ENCODE measurements at places on chromosomes 12 and 14.

- no peak for DNase-seq
Observed at GRCh38 chr14:101353422-101353821, 207.9 kb upstream of the DIO3 start.

DNA sequence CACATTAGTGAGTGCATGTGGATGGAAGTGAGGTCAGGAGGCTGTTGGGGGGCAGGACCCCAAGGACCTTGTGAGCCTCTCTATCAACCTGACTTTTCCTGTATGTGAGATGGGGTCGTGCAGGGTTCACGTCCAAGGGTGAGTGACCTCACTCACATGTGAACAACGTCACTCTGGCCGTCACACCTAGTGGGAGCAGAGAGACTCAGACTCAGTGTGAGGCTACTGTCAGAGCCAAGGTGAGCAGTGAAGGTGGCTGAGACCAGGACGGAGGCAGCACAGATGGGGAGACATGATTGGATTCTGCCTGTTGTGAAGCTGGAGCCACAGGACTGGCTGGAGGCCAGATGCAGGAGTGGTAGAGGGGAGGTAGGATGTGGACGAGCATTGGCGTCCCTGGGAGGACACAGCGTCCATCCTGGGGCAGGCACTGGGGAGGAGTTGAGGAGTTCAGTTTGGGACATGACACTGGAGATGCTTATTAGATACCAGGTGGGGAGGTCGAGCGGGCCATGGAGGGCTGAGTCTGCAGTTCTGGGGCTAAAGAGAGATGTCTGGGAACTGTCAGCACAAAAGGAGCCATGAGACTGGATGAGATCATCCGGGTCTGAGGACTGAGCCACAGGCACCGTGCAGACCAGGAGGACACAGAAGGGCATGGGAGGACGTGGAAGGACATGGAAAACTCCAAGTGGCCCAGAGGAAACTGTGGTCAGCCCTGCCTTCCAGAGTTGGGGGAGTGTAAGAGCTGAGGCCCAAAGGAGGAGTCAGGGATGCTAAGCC, 92.8 kb downstream of the LGMN start:
- DNase-seq, result no peak

GRCh38 chr12:51960488-51960887, 9.0 kb downstream of the ACVR1B start:
- DNase-seq, result no peak

DNA sequence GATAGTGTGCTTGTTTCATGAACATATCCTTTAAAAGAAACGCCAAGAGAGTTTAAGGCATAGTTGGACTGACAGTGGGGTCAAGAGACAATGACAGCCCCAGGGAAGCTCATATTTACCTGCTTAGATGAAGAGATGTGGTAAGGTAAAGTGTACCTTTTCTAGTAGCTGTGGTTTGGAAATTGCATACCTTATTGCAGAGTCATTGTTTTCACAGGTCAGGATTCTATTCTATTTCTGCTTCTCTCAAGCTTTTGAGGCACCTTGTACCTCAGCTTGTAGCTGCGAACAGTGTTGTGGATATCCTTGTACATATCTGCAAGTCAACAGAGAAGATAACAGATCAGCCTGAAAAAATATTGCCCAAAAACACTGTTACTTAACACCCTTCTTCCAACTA, 47.7 kb downstream of the ATP6V1D start:
- DNase-seq, result no peak

GRCh38 chr12:53096089-53096741, 1.3 kb upstream of the IGFBP6 start:
- no peak for DNase-seq

GRCh38 chr12:119869720-119870119, 7.4 kb downstream of the CIT start:
- DNase-seq, result no peak

DNA sequence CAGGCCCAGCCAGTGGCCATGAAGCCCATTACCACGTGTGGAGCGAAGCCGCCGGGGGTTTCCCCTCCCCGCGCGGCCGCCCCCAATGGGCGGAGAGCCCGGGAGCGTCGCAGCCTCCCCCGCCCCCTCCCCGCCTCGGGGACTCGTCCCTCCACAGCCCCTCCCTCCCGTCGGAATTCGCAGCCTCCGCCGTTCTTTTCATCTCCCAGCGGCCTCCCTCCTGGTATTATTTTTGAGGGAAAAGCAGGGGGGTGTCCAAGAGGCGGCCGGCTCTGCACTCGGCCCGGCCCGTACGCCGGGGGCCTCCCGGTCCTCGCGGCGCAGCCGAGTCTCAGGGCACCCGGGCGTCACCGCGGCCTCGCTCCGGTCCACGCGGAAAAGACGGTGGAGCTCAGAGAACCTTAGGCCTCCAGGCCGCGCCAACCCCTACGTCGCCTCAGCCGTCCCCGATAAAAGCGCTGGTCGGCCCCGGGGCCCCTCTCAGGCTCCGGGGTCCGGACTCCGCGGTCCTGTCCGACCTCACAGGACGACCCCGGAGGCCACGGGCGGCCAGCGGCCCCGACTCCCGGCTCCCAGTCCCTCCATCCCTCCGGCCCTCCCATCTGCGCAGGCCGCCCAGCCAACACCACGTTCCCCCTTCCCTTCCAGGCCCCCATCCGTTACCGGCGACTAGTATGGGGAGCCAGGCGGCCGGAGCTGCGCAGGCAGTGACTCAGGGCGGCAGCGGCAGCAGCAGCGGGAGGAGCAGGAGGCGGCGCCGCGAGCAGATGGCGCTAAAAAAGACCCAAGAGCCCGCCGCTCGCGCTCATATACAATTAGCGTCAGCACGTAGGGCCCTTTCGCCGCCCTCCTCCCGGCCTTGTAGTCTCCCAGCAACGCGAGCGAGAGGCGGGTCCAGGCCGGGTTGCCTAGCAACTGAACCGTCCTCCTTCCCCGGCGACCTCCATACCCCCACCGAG, at the start of gene NAP1L1:
NAP1L1 (minus strand) TSS at position 782 of the 959 bp plus-strand sequence. CDS start 10,466 bp downstream, outside the sequence.
- peak; percentile 98 for DNase-seq

- no peak for DNase-seq
Observed at GRCh38 chr12:25264862-25265261, 14.1 kb upstream of the KRAS start.

DNA sequence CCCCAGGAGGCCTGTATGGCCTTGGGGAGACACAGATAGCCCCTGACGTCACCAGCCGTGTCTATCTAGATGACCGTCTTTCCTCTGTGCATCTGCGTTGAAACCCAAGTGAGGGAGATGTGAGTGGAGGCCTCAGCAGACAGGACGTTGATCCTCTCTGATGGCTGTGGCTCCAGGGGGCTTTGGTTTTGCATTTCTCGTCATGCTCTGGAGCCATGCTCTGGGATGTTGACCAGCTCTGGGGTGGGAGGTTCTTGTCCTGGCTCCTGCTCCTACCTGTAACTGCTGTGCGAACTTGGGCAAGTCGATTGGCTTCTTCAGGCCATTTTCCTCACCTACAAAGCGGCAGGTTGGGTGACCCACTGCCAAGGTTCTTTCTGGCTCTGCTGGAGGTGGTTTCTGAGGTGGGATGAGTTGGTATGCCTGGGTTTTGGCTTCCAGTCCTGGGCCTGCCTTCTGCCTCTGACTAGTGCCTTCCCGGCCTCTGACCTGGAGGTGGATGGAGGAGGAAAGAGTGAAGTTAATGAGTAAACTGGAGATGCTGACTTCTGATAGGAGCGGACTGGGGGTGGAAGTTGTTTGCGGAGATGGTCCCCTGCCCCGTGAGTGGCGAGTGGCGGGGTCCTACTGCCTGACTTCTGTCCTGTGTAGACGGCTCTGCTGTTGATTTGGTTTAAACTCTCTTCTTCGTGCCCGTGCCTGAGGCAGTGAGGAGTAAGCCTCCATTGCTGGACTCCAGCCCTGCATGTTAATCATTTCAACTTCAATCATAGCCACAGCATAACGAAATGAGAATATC, 8.4 kb downstream of the TSPAN9 start:
- DNase-seq, result no peak

DNA sequence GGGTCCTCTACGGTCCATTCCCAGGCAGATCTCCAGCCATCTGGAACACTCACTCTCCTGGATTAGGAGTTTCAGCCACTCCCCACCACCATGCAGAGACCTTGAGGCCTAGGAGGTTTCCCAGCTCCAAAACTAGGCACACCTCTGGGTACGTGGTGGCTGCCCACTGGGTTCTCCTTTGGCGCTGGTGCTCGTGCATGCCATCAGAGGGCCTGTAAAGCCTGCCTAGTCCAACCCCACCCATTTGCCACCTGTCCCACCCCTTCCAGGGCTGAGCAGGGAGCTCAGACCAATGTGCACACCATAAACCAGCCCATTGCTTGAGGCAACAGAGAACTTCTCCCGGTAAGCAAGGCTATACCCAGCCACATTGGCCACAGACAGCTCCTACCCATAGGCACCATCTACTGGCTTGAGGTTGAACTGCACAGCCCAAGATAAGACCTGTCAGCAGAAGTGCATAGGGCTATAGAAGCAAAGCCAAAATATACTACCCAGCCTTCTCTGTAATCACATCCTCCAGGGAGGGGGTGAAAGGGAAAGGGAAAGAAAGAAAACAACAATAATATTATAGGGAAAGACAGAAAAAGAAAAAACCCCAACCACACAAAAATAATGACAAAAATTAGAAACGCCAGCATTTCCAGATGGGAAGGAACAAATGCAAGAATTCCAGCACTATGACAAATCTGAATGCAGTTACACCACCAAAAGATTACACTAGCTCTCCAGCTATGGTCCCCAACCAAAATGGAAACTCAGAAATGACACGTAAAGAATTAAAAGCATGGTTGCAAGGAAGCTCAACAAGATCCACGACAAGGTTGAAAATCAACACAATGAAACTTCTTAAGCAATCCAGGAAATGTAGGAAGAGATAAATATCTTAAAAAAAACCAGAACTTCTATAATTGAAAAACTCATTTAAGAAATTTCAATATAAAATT, 111.9 kb upstream of the CCDC175 start:
- DNase-seq, result peak; percentile 21

DNA sequence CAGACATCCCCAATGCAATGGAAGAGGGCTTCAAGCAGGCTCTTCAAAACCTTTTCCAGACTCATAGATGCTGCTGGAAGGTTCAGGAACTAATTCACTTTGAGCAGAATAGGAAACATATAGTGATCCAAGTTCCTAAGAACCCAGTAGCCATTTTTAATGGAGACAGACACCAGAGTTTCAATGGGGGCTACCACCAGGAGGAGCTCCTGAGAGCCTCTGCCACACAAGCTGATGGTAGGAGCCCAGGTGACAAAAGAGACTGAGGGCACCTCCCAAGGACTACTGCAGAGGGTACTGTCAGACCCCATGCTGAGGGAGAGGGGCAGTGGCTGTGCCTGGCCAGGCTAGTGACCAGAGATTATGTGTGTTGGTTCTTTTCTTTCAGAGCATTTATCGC, 45.9 kb downstream of the IFNG start:
- DNase-seq, result peak; percentile 2

DNA sequence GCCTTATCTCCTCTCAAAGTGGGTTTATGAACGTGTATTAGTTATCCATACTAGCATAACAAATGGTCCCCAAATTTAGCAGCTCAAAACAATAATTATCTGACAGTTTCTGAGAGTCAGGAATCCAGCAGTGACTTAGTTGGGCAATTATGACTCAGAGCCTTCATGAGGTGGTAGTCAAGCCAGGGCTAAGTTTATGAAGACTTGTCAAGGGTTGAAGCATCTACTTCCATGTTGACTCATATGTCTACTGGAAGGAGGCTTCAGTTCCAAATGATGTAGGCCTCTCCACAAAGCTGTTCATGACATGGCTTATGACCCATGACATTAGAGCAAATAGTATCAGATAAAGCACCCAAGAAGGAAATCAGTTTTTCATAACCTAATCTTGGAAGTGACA, 73.2 kb downstream of the IPO8 start:
- DNase-seq, result no peak

DNA sequence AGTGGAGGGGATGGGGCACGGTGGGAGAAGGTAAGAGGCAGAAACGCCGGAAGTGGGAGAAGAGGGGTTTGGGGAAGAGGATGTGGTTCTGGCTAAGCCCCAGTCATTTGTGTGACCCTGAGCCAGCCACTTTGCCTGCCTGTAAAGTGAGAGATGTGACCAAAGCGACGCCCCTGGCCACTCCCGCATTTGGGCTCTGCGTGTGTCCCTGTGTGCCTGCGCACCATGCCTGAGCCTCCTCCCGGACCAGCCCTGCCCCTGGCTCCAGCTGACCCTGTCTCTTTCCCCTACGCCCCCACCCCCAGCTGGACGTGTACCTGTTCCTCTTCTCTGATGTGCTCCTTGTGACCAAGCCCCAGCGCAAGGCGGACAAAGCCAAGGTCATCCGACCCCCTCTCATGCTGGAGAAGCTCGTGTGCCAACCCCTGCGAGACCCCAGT, 8.0 kb downstream of the PLEKHG6 start:
- no peak for DNase-seq

All from NCI-H1105 (cell line).